ENCODE measurements at places on chromosomes 2 and 18. TPM values are rescaled to one million over a fixed set of nuclear protein-coding genes. Genes with fewer than 3 reads are reported as not detected.

The GALNT5 gene
- total RNA-seq = 27.0 TPM

The PHOSPHO2 gene
- total RNA-seq = 0.96 TPM

The ALPG gene
- not detected for total RNA-seq

The ATP8B1 gene
- total RNA-seq = 29.2 TPM

The TNFRSF11A gene
- total RNA-seq = 0.21 TPM

The TCF23 gene
- not detected for total RNA-seq

The CCDC141 gene
- not detected for total RNA-seq

The EFHD1 gene
- 1.2 TPM for total RNA-seq

The LBX2 gene
- total RNA-seq = 3.2 TPM

The DNER gene
- 2.6 TPM for total RNA-seq

The FOXI3 gene
- not detected for total RNA-seq

The CDK15 gene
- total RNA-seq = not detected

The FARSB gene
- 22.0 TPM for total RNA-seq

The VWA3B gene
- not detected for total RNA-seq

The ERMN gene
- total RNA-seq = not detected

The DES gene
- total RNA-seq = not detected

The CSRNP3 gene
- total RNA-seq = 0.48 TPM

The CENPA gene
- not detected for total RNA-seq

The ALK gene
- total RNA-seq = not detected

The ERCC3 gene
- 33.3 TPM for total RNA-seq

The BMP10 gene
- total RNA-seq = not detected

The NTSR2 gene
- total RNA-seq = not detected

The NYAP2 gene
- total RNA-seq = under 0.01 TPM

The LYPD6 gene
- total RNA-seq = 1.7 TPM

The CNPPD1 gene
- 30.9 TPM for total RNA-seq

The SERPINB4 gene
- total RNA-seq = 10.8 TPM

The CCBE1 gene
- total RNA-seq = 1.9 TPM

The GPBAR1 gene
- total RNA-seq = 0.43 TPM

The SLC14A1 gene
- total RNA-seq = not detected

The LAMA1 gene
- 25.8 TPM for total RNA-seq

The TSPYL6 gene
- not detected for total RNA-seq

The C2orf81 gene
- 0.72 TPM for total RNA-seq

The SERPINB12 gene
- 0.48 TPM for total RNA-seq

The RFX8 gene
- total RNA-seq = not detected

The CHCHD5 gene
- 7.9 TPM for total RNA-seq

The ACMSD gene
- 1.7 TPM for total RNA-seq

The POTEI gene
- total RNA-seq = not detected

The EVX2 gene
- total RNA-seq = not detected

The CD302 gene
- total RNA-seq = 0.48 TPM

The RTP5 gene
- total RNA-seq = not detected

The NMUR1 gene
- total RNA-seq = not detected

The IMPACT gene
- 32.0 TPM for total RNA-seq

The STARD6 gene
- total RNA-seq = not detected

The PPP3R1 gene
- 27.5 TPM for total RNA-seq

The LCT gene
- not detected for total RNA-seq

The CTAGE1 gene
- total RNA-seq = not detected

The ALKAL2 gene
- not detected for total RNA-seq

The ELOA2 gene
- not detected for total RNA-seq

The FANCL gene
- total RNA-seq = 6.7 TPM

The CCDC68 gene
- total RNA-seq = 9.2 TPM

The SNTG2 gene
- total RNA-seq = not detected

The CHRND gene
- total RNA-seq = not detected

The CRACDL gene
- 1.1 TPM for total RNA-seq

The RAD51AP2 gene
- total RNA-seq = 0.24 TPM

The ACKR3 gene
- 14.7 TPM for total RNA-seq

The ESPNL gene
- not detected for total RNA-seq

All from tracheal epithelial cell (primary cell).